ENCODE measurements at places on chromosomes 1 and 21.

GRCh38 chr21:35274923-35275322 is 225.8 kb upstream of the RUNX1 start:
- DNase-seq = no peak

DNA sequence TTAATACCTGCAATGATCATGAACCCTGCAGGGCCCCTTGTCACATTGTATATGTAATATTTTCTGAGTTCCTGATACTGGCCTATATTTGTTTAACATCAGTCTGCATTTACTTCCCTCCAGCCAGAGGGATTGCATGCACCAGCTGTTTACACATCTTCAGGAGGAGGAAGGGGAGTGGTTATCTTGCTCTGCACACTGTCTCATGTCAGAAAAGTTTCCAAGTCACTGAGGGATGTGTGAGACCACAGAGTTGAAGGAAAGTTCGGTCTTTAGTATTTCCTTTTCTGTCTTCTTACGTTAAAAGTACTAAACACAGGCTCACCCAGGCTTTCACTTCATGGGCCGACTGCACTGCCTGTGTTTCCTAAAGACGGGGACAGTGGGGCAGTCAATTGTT is 574.1 kb downstream of the LMO4 start:
- peak; percentile 74 for DNase-seq

GRCh38 chr1:246503341-246503740 is 3.7 kb downstream of the SMYD3 start:
- no peak for DNase-seq

DNA sequence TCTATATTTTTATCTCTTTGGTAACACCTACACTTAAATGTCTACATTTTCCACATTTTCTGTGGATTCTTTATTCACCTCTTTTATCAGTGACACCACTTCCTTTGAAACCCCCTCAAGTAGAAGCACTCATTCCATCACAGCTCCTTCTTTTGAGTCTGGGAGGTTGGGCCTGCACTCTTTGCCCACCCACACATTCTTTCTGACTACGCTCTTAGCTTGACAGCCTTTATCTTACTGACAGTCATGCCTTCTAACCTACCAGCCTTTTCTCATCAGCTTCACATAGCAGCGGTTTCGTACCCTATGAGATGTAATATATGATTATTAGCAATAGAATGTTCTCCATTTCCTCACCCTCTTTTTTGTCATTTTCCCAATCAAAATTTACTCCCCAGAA is 151.9 kb downstream of the TNFSF18 start:
- no peak for DNase-seq

DNA sequence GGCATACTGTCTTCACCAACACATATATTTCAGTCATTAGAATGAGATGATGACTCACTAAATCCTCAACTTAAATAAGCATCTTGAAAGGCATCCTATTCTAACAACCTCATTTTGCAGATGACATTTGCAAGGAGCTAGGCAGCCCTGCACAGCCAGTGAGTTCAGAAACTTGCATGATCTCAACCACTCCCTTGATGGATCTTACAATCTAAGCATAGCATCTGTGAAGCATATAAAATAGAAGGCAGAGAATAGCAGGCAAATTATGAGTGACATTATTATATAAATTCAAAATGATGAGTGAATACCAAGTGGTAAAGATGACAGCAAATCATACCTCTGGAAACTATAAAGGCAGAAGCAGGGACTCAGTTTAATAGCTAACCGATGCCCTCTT is 31.6 kb downstream of the KRTAP20-3 start:
- no peak for DNase-seq

DNA sequence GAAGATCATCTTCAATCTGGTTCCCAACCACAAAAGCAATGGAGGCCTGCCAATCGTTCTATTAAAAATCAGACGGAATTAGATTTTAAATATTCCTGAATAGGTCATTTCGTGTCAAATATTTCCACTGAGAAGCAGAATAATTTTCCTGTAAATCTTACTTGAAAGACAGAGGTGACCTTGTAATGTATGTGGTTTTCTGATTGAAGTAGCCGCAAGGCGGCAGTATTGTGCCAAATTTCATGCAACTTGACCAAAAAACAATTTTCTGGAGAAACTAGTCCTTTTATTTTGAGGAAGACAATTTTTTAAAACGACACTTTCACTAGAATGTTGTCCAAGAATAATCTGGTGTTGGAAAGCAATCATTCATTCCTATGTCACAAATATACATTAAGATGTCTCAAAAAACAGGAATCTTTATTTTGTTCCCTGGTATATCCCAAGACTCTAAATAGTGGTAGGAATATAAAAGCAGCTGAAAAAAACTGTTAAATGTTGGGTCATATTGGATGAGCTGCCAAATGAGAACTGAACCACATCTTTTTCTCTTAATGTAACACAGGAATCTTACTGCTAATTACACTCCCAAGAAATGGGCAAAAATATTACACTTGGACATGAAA is 33.6 kb downstream of the SPAG17 start:
- DNase-seq = peak; percentile 73

DNA sequence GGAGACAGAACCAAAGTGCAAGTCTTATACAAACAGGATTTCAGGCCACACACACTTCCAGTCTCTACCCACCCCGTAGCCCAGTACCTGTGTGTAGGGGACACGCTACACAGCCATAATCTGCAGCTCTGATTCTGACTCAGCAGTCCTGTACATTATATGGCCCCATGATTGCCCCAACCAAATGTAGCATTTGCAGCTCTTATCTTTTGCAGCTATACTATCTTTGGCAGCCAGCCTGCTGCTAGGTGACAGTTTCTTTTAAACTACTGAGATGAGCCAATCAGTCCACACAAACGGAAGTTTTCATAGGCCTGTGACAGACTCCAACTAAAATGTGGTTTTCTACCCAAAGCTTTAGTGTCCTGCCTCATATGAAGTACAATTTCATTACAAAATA is 259.6 kb upstream of the ST6GALNAC5 start:
- no peak for DNase-seq

DNA sequence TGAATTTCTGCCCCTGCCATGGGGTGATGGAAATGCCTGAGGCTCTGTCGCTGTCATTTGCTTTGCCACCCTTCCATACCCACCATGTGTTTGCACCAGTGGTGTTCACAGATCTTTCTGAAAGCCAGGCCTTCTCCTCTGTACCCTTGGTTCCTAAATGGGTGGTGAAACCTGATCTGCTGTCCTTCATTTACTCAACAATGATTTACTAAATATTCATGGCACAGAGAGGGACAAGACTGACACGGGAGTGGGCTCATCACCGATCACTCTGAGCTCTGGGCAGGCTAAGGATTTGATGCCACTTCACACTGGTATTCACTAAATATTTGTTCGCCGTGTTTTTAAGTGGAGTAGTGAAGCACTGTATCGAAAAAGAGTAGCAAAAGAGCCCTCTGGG is 40.9 kb downstream of the LRRC8B start:
- DNase-seq = no peak

DNA sequence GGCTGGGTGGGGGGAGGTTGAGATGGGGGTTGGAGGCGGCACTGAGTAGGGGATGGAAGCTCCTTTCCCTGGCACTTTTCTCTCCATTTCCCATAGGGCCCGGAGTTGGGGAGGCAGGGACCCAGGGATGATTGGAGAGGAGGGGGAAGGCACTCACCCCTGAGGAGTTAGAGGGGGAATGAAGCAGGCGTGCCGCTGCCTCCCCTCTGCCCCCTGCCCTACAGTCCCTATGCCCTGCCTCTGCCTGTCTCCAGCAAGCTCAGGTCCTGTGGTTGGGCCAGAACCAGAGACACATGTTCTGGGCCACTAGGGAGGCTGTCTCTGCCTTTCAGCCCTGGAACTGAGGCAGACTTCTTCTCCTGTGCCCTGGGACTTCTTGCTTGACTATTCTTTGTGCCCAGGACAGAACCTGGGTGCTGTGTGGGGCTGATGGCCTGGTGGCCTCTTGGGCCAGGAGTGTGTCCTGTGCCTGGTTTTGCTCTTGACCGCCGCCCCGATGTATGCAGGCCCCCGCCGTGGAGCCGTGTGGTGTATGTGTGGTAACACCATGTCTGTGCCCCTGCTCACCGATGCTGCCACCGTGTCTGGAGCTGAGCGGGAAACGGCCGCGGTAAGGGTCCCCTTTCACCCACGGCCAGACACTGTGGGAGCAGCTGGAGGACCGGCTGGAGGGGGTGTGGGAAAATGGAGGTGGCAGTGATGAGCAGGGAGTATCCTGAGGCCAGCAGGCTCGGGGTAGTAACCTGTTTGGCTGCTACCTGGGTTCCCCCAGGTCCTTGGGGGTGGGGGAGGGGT is 1.4 kb downstream of the LYPLA2 start:
- DNase-seq = no peak

GRCh38 chr1:80341021-80341420 is 1334.5 kb upstream of the ADGRL4 start:
- DNase-seq = no peak

GRCh38 chr1:82366689-82367088 is 566.0 kb downstream of the ADGRL2 start:
- no peak for DNase-seq

DNA sequence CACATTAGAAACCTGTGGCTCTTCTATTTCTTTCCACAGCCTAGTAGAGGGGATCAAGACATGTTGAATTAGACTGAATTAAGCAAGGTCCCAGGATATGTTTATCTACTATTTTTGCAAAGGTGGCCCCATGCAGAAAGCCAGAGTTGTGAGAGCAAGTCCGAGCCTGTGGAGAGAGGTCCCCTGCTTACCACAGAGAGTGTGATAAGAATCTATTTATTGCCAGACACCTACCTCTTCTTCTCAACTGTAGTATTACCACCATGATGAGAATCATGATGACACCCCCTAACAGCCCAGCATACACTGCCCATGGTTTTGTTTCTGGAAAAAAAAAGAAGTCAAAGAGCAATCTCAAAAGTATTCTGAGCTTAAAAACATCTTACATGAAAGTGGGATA is 23.0 kb downstream of the SLAMF1 start:
- DNase-seq = no peak

DNA sequence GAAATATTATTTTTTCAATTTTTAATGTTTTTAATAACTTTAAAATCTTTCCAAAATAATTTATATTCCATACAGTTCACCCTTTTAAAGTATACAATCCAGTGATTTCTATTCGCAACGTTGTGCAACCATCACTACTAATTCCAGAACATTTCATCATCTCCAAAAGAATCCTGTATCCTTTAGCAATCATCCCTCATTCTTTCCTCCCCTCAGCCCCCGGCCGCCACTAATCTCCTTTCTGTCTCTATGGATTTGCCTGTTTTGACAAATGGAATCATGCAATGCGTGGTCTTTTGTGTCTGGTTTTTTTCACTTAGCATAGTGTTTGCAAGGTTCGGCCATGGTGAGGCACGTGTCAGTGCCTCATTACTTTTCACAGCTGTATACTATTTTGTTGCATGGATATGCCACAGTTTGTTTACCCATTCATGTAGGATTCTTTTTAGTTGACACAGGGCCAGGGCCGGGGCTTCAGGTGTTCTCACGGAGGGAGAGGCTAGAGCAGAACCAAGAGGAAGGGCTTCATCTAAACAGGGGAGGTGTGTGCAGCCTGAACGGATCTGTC is 40.6 kb upstream of the ZBTB40 start:
- DNase-seq = no peak

GRCh38 chr1:115282807-115283208 is 55.2 kb downstream of the NGF start:
- DNase-seq = no peak

GRCh38 chr1:248599396-248599795 is 1.9 kb upstream of the OR2T10 start:
- no peak for DNase-seq

DNA sequence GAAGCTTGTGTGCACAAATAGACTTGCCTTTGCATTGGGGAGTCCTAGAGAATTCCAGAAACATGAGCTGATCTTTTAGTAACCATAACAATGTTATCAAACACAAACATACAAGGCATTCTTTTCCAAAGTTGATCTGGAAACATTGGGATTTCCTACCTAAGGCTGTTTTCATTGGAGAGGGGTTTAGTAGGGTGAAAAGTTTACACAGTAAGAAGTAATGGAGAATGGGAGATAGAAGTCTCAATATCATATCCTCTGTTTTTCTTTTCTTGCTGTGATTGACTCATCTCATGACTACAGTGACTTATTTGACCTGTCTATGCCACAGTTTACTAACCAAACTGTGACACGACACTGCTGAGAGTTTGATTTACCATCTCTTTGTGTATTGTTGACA is 65.6 kb upstream of the PLA2G4A start:
- DNase-seq = no peak

DNA sequence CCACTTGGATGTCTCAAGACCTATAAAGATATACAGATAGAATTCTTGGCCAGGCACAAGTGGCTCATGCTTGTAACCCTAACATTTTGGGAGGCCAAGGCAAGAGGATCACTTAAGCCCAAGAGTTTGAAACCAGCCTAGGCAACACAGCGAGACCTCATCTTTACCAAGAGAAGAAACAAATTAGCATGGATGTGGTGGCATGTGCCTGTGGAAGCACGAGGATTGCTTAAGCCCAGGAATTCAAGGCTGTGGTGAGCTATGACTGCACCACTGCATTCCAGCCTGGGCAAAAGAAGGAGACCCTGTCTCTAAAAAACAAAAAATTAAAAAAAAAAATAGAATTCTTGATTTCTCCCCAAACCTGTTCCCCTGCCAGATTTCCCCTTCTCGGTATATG is 8.3 kb downstream of the ASAP3 start:
- DNase-seq = no peak

DNA sequence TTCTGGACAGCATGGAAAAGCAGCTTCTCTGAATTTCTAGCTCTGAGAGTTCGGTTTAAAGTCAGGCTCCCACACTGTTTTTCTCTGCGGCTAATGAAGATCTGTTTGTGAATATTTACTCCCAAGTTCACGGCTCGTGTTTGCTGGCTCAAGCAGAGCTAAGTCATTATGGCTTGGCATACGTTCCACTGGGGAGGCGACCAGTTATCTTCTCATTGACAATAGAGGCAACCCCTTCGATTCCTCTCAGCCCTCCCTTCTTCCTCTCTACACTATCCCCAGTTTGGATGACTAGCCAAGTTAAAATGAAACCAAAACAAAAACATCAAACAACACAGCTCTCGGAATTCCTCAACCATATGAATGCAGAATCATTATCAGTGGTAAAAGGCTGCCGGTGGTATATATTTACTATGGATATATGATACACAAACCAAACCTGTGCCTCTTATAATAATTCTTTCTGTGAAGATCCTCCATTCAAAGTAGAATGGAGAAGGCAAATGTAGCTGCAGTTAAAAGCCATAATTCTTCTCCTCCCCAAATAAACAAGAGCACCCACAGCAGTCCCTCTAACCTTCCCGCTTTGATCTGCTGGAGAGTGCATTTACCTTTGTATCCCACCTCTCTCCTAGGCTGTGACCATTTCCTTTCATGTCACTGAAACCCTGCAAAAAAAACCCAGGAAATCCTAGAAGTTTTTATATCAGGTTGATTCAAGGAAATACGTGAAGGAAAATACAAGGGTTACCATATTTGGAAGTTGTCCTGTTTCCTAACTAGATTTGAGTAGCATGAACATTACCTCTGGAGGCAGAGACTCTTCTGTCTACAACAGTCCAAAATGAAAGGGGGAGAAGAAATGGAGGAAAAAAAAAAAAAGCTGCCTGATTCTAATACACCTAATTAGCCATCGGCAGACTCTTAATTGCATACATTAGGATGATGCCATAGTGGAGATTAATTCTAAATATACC is 108.3 kb upstream of the USH2A start:
- DNase-seq = no peak

- DNase-seq = peak; percentile 53
Measured at GRCh38 chr1:28737307-28738132, 780 bp downstream of the YTHDF2 start.

- DNase-seq = no peak
Measured at GRCh38 chr1:71438626-71439025, 357.8 kb upstream of the ZRANB2 start.

GRCh38 chr1:113769601-113769970 is 10.3 kb upstream of the PHTF1 start:
- DNase-seq = no peak
